ENCODE measurements at places on chromosomes 5 and 9.

DNA sequence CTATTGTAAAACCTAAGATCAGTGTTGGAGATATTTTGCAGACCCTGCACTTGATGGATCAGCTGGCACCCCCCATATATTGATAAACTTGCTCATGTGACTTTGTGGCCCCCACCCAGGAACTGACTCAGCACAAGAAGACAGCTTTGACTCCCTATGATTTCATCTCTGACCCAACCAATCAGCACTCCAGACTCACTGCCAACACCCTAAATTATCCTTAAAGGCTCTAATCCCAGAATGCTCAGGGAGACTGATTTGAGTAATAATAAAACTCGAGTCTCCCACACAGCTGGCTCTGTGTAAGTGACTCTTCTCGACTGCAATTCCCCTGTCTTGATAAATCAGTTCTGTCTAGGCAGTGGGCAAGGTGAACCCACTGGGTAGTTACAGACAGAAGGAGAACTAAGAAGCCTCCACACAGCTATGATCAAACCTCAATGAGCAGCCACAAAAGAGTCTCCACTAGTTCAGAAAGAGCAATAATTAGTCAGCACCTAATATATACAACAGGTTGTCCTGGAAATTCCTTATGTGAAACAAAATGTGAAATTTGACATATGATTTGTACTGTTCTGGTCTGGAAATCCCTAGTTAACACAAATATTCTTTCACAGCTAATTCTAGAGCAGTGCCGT, 52.2 kb downstream of the ACTL7B start:
- peaks cover 6% of the 10 kb centered on the region for H3K27me3 ChIP-seq
- no peak overlapping the region for H3K27ac ChIP-seq
- DNase-seq = no peak
- H3K4me1 ChIP-seq = no peaks in the 10 kb centered on the region

DNA sequence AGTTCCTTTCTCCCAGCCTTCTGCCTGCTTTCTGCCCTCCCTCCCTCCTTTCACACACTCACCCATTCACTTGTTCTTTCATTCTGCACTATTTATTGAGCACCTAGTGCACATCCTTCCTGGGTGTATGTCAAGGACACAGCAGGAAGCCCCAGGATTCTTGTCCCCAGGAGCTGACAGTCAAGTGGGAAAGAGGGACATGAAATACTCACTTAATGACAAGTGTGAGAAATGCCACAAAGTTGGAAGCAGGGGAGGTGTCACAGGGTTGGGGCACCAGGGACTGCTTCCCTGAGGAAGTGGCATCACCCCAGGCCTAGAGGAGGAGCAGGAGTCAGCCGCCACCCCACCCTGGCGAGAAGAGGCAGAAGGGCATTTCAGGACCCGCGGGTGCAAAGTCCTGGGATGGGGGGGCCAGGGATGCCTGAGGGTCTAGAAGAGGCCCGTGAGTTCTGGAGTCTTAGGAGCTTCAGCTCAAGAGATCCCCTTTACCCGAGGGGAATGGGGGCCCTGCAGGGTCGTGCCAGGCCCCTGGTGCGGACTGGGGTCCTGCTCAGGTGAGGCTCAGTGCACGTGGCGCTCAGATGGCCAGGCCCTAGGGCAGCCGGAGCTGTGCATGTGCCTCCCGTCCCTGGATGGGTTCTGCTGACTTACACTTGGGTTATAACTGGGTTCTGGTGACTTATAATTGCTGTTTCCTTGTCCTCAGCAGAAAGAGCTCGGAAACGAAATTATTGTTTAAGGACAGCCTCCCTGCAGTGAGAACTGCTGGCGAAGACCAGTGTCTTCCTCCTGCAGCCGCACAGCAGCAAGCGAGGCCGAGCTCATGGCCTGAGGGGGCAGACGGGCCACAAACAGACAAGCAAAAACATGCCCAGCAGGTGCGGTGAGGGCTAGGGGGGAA, 16.9 kb upstream of the LAMC3 start:
- H3K4me1 ChIP-seq = no peaks in the 10 kb centered on the region
- no peak for DNase-seq
- no peaks in the 10 kb centered on the region for H3K27me3 ChIP-seq
- no peaks in the 10 kb centered on the region for H3K36me3 ChIP-seq
- no peak overlapping the region for H3K4me3 ChIP-seq

DNA sequence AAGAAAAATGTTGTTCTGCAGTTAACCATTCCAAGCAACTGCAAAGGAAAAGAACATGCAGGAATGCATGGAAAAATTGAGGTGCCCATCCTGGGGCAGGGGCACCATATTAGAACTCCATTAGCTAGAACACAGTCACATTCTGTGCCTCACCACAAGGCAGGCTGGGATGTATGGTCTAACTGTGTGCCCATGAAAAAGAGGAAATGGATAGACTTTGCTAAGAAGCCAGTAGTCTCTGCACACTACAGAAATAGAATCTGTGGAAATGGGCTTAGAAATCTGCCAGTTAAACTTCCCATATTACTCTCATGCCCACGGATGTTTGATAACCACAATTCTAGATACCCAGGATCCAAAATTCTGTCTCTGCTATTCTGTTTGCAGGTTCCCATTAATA, 423.8 kb upstream of the SMARCA2 start:
- H3K4me3 ChIP-seq = no peak overlapping the region
- no peaks in the 10 kb centered on the region for H3K4me1 ChIP-seq
- no peaks in the 10 kb centered on the region for H3K27me3 ChIP-seq
- no peaks in the 10 kb centered on the region for H3K36me3 ChIP-seq
- H3K27ac ChIP-seq = no peak overlapping the region

- H3K36me3 ChIP-seq = peaks cover 8% of the 10 kb centered on the region
- no peaks in the 10 kb centered on the region for H3K27me3 ChIP-seq
- H3K4me3 ChIP-seq = no peak overlapping the region
- no peak for DNase-seq
These were observed 36.0 kb downstream of the IPO11 start for GRCh38 chr5:62448528-62448927.

- no peak overlapping the region for H3K27ac ChIP-seq
- no peaks in the 10 kb centered on the region for H3K4me1 ChIP-seq
- DNase-seq = no peak
- no peaks in the 10 kb centered on the region for H3K36me3 ChIP-seq
These were observed 150.5 kb downstream of the ARL15 start for GRCh38 chr5:54159893-54160195.

GRCh38 chr5:111649516-111649915, 107.5 kb downstream of the NREP start:
- H3K4me1 ChIP-seq = no peaks in the 10 kb centered on the region
- H3K27ac ChIP-seq = no peak overlapping the region
- no peak for DNase-seq
- H3K27me3 ChIP-seq = peaks cover 4% of the 10 kb centered on the region

DNA sequence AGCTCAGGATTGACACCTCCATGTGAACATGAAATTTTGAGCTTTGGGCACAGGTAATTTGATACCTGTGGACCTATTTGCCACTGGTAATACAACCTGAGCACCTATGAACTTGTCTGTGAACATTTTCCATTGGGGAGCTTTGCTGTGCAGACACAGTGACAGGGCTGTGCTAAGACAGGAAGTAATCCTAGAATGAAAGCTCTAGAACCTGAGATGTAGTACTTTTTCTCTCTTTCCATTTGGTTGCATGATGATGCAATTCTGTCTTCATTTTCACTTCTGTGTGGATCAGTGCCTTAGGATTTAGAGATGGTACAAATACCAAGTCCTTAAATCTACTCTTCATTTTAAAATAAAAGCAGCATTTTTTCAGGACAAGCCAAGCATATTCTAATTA, 216.9 kb downstream of the NR3C1 start:
- H3K4me3 ChIP-seq = no peak overlapping the region
- DNase-seq = no peak
- H3K27ac ChIP-seq = no peak overlapping the region
- peaks cover 8% of the 10 kb centered on the region for H3K36me3 ChIP-seq
- H3K4me1 ChIP-seq = peaks cover 6% of the 10 kb centered on the region

DNA sequence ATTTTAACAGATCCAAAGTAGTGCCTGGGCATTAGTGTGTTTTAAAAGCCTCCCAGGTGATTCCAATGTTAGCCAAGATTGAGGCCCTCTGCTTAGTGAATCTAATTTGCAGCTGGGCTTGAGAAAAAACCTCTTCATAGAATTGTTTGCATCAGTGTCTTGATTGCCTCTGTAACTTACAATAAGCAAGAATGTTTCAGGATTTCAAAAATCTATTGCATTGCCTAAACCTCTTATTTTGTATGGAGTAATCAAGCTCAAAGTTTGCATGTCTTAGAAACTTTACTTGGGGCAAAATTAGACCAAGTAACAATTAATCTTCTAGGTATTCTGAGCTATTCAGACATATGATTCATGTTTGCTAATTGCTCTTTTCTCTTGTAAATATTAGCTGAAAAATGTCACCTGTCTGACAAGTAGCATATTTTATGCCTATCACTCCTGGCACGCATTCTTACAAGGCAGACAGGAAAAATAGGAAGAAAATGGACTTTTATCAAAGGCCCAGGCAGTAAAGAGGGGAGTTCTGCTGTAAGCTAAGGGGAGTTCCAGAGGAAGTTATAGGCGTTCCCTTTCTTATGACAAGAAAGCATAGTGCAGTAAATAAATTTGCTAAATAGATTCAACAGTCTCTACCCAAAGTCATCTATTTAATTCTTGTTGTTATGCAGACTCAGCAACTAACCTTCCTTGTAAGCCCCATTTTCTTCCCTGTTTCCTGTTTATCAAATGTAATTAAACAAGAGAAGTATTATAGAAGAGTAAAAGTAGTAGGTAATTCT, 21.0 kb downstream of the PDCD1LG2 start:
- H3K36me3 ChIP-seq = no peaks in the 10 kb centered on the region
- H3K4me1 ChIP-seq = peaks cover 9% of the 10 kb centered on the region
- DNase-seq = no peak
- no peak overlapping the region for H3K4me3 ChIP-seq
- H3K27ac ChIP-seq = no peak overlapping the region

DNA sequence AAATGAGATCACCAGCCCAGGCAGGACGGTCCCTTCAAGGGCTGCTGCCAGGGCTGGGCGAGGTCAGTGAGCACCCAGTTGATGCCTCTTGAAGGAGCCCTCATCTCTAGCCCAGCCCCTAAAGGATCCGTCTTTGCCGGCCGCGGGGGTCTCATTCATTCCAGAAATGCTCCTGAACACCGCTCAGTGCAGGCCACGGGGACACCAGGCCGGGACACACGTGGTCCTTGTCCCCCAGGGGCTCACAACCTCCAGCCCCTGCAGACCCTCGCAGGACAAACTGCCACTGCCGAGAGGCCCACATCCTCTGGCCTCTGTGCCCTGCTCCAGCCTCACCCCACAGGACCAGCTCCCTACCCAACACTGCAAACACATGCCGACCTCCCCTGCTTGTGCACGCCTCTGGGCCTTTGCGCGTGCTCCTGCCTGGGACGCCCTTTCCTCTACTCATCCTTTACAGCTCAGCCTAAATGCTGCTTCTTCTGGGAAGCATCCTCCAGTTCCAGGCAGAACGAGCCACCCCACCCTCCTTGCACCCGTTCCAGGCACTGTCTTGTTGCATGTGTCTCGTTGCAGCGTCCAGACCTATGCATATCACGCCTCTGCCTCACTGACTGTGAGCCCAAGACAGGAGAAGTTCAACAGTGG, 10.3 kb upstream of the LAMC3 start:
- H3K4me3 ChIP-seq = no peak overlapping the region
- H3K4me1 ChIP-seq = no peaks in the 10 kb centered on the region
- peaks cover 3% of the 10 kb centered on the region for H3K27me3 ChIP-seq
- H3K27ac ChIP-seq = no peak overlapping the region
- no peaks in the 10 kb centered on the region for H3K36me3 ChIP-seq
- DNase-seq = no peak

DNA sequence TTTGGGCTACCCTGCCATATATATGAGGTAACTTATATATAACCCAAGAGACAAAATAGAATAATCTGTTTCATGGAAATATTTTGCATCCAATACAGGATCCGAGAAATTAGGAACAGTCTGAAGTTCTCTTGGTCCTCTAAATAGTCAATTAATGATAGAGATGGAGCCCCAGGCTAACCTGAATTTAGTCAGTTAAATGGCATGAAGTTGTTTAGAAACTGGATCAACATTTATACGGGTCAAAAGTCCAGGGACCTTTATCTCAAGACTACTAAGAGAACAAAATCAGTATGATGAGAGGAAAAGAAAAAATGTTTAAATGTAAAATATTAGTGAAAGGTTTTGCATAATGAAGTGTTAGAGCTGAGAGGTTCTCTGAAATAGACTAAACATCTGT, 303.3 kb upstream of the ACTBL2 start:
- no peaks in the 10 kb centered on the region for H3K36me3 ChIP-seq
- H3K27me3 ChIP-seq = peaks cover 3% of the 10 kb centered on the region
- H3K27ac ChIP-seq = no peak overlapping the region
- H3K4me3 ChIP-seq = no peak overlapping the region

DNA sequence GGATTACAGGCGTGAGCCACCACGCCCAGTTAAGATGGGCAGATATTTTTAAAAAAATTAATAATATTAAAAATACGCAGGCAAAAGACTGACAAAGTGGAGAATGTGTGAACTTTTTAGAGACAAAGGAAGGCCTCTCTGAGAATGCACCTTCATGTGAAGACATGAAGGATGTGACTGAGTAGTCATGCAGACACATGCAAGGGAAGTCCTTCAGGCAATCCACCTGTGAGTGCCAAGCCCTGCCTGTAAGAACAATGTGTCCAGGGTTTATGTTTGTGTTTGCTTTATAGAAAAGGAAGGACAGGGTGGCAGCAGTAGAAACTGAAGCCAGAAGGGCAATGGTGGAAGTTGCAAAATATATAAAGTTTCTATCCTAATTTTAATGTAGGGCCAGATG, 169.2 kb downstream of the EDIL3 start:
- H3K27ac ChIP-seq = no peak overlapping the region
- H3K4me3 ChIP-seq = no peak overlapping the region
- no peaks in the 10 kb centered on the region for H3K4me1 ChIP-seq
- H3K36me3 ChIP-seq = no peaks in the 10 kb centered on the region
- DNase-seq = no peak

- DNase-seq = no peak
- no peak overlapping the region for H3K27ac ChIP-seq
- H3K36me3 ChIP-seq = no peaks in the 10 kb centered on the region
- peaks cover 33% of the 10 kb centered on the region for H3K27me3 ChIP-seq
These were observed 107.2 kb upstream of the NFIL3 start for GRCh38 chr9:91530829-91531228.

DNA sequence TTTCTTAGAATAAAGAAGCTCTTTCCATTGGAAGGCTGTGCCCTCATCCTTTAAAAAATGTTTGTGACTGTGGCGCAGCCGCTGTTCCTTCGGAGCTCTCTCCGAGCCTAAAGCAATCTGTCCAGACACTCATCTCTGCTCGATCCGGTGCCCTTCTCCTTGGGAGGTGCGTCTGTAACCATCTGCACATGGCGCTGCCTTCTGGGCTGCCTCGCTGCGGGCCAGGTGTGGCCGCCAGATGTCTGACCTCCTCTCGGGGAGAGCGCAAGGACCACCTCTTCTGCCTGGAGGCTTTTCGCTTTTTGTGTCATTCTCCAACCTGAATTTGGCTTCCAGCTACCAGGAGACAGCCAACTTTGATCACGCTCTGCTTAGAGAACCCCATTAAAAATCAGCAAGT, 153.4 kb upstream of the PTCH1 start:
- no peak overlapping the region for H3K4me3 ChIP-seq
- H3K27me3 ChIP-seq = peaks cover 37% of the 10 kb centered on the region
- no peaks in the 10 kb centered on the region for H3K4me1 ChIP-seq

All from activated CD8-positive, alpha-beta T cell treated with anti-CD3 and anti-CD28 coated beads, Interleukin-2, amount 10 ng/mL, durations not matched to agents 7 days and 5 days (primary cell).